ENCODE measurements at places on chromosomes 6 and 20. TPM values are rescaled to one million over a fixed set of nuclear protein-coding genes. Genes with fewer than 3 reads are reported as not detected.

The SYCP2L gene
- 2.4 TPM for total RNA-seq

The PTCRA gene
- not detected for total RNA-seq

The ADTRP gene
- 0.29 TPM for total RNA-seq

The CCN6 gene
- not detected for total RNA-seq

The HLA-F gene
- 3.8 TPM for total RNA-seq

The THEMIS gene
- not detected for total RNA-seq
